ENCODE measurements at places on chromosomes 1 and 21.
A peak's percentile ranks its signal among the peaks of the same experiment; 100 is the strongest.

DNA sequence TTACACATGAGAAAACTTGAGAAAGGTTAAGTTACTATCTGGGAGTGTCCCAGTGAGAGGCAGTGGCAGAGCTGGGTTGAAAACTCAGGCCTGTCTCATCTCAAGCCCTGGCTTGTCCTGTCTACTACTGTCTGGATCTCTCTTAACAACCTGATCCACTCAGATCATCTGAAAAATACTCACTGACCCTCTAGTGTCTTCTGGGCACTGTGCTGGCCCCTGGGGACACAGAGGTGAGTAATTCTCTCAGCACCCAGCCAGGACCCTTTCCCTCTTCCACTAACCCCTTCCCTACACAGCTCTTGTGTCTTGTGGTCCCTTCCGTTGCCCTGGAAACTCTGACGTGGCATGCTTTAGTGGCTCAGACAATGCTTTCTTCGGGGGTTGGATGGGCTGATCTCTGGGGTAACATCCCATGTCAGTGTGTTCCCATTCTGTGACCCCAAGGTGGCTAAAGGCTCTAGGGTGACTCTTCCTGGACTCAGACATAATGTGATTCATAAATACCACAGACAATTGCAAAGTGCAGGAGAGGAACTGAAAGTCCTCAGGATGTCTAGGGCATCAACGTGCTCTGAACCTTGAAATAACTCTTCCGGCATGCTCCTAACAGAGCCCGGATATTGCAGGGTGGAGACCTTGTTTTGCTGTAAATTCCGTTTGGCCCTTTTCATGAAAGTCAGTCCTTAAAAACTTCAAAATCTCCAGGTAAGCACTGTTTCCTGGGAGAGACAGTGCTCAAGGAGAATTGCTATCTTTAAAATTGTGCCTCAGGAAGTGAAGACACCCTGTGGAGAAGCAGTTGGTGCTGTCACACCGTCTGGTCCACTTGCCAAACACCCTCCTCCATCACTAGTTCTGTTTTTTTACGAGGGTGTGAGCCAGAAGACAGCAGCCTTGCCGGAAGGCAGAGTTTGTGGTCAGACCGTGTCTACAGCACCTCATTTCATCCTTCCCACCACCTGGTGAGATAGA, 4.0 kb downstream of the SHISAL2A start:
- no peak for DNase-seq

DNA sequence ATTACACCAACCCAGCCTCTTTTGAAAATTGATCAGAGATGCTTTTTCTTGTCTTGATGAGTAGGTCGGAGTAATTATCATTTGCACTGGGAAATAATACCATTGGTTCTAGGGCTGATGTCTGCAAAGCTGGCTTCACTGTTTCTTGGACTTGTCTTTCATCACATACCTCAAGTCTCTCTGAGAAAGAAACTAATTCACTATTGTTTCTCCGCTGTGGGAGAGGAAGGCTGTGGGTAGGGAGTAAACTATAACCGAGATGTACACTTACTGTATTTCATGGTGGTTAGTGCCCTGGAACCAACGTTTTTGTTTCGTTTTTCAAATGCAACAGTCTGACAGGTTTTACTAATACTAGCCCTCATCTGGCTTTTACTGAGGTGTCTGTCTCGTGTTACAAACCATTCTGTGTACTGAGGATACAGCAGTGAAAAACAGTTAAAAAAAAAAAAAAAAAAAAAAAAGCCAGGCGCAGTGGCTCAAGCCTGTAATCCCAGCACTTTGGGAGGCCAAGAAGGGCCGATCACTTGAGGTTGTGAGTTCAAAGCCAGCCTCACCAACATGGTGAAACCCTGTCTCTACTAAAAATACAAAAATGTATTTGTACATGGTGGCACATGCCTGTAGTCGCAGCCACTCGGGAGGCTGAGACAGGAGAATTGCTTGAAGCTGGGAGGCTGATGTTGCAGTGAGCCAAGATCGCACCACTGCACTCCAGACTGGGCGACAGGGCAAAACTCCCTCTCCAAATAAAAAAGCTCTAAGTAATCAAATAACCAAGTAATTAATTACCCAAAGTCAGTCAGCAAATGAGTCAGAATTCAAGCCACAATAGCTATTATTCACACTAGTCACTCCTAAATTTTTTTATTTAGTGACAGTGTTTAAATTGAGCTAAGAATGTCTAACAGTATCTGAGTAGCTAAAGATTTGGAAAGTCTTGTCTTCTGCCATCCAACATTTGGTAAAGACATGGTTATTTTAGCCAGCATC, 23.3 kb downstream of the TOMM20 start:
- no peak for DNase-seq

- DNase-seq = no peak
These were observed 375.3 kb downstream of the USH2A start for GRCh38 chr1:216047811-216048572.

GRCh38 chr1:156964441-156964840, 44.0 kb downstream of the LRRC71 start:
- DNase-seq = no peak

- DNase-seq = no peak
These were observed 9.3 kb upstream of the PIGC start for GRCh38 chr1:172453153-172453545.

DNA sequence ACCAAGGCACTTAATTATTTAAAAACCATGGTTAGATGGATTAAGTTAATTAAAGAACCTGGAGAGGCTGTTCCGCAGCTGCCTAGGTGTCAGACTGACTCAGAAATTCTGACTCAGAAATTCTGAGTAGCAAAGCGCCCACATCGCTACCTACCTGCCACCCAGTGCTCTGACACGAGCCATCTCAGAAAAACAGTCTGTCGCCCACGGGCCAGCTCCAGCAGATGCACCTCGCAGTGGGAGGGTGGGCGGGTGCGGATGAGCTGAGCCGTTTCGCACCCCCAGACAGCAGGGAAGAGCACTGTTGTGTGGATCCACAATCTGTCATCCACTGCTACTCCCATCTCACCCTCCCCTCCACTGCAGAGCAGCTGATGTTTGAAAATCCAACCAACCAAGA, 13.5 kb downstream of the KCNK1 start:
- DNase-seq = peak; percentile 83

- DNase-seq = no peak
These were observed 459.3 kb upstream of the ADAMTS5 start for GRCh38 chr21:27426196-27426595.

DNA sequence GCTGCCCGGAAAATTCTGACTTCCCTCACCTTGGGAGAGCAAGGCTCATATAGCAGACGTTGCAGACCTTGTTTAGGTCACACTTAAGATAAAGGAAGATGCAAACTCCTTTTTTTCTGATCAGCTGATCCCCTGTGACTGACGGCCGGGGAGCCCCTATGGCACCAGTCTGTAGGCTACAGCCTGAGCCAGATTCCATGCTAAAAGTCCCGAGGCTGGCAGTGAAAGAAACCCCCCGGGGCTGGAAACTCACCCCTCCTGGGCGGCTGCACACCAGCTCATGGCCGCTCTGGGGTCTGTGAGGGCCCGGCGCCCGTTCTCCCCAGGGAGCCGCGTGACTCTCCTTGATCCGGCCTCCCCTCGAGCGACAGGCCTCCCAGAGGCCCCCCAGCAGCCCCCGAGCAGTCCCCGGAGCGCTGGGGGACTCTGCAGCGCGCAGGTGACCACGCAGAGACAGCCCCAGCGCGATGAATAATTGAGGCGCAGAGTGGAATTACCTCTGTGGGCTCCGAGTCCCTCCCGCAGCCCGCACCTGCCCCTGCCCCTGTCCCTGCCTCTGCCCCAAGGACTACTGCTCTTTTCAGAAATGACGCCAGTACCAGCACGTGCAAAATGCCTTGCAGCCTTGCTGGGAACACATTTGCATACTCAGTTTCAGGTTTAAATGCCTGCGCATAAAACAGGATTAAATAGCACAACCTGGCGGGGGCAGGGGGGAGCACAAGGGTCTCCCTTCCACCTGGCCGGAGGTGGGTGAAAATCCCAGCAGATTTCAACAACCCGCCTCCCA, 62.6 kb upstream of the CLDN14 start:
- DNase-seq = no peak

- no peak for DNase-seq
These were observed 7.5 kb downstream of the KIF1B start for GRCh38 chr1:10217748-10218441.

GRCh38 chr1:89516055-89516454, 8.6 kb upstream of the LRRC8B start:
- DNase-seq = no peak

- no peak for DNase-seq
These were observed 6.9 kb upstream of the GALE start for GRCh38 chr1:23807453-23807852.

- no peak for DNase-seq
These were observed 12.4 kb downstream of the HMGN1 start for GRCh38 chr21:39336457-39337008.

DNA sequence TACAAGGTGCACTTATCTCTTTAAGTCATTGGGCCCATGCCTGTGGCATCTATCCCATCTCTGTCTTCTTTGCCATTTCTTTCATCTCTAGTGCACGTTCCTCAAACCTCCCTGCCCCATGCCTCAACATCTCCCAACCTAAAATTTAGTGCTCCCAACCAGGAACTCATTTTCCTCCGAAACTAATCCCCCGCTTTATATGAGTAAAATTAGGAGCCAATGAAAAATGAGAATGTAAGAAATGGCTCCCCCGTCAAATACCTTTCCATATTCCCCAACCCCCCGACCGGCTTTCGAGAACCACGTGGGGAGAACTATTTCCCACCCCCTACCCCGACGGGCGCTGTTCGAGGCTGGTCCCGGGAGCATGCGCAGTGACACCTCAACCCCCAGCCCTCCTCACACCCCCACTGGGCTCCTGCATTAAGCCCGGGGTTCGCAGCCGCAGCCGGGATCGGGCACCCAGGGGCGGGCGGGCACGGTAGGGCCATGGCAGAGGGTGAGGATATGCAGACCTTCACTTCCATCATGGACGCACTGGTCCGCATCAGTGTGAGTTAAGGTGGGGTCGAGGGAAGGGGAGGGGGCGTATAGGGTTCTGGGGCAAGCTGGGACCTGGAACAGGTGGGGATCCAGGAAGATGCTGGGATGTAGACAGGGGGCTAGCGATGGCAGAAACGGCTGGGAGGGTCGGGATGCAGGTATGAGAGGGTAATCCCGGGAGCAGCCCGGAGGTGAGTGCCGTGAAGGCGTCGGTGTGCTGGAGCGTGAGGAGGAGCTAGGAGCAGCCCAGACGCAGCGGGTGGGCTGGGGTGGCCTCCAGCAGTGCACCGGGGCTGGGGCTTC, at the start of gene TRIM46:
TSS of gene TRIM46 (plus strand) at position 372 of the 846 bp plus-strand sequence. CDS start at position 490, 118 bp downstream.
- DNase-seq = peak; percentile 83

DNA sequence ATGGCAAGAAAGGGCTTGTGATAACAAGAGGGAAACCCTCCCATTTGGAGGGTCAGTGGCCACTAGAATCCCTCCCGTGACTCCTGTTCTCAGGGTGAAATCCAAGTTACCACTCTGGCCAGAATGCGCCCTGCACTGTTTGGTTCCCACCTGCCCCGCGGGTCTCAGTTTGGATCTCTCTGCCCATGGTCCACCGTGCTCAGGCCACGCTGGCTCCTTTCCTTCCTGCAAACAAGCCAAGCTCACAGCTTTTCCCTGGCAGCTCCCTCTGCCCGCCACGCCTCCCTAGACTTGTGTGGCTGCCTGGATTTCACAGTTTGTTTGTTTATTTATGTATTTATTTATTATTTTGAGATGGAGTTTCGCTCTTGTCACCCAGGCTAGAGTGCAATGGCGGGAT, 179.5 kb upstream of the VAMP3 start:
- DNase-seq = no peak

DNA sequence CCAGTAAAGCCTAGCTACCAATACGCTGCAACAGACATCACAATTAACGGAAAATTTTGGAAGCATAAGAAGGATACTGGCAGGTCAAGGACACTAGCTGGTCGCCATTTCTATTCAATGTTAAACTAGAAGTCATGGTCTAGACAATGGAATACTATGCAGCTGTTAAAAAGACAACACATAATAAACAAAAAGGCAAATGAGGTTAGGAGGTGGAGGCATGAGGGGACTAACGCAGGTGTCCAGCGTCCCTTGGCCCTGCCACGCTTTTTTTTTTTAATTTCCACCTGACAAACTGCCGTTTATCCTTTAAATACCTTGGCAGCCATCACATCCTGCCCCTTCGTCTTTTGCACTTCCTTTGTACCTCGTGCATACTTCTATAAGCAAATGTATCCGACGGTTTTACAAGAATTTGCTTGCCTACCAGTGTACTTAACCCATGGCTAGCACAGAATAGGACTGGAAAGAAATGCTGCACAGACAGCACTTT, 698 bp upstream of the SLC22A15 start:
- DNase-seq = no peak

- DNase-seq = no peak
These were observed 2.9 kb upstream of the RHBDL2 start for GRCh38 chr1:38944547-38944946.

GRCh38 chr1:92473781-92474495, 12.8 kb downstream of the GFI1 start:
- DNase-seq = no peak

DNA sequence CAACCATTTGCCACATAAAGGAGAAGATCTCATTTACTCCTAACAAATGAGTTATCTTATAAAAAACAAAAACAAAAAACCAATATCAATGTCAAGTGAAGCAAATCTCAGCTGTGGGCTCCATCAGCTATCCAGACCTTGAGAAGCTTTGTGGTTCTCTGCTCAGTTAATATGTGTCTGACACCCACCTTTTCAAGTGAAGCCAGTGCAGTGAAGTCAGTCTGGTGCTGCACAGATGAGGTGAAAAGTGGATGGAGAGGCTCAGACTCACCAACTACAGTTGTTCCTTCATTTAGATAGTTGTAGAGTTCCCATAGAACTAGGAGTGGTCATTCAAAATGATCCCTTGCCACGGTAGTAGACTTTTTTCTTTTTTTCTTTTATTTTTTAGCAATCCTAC, 106.8 kb downstream of the NTNG1 start:
- no peak for DNase-seq

GRCh38 chr1:12532405-12533315, 85.3 kb downstream of the DHRS3 start:
- no peak for DNase-seq

GRCh38 chr21:36759348-36760083, 60.6 kb downstream of the SIM2 start:
- no peak for DNase-seq

DNA sequence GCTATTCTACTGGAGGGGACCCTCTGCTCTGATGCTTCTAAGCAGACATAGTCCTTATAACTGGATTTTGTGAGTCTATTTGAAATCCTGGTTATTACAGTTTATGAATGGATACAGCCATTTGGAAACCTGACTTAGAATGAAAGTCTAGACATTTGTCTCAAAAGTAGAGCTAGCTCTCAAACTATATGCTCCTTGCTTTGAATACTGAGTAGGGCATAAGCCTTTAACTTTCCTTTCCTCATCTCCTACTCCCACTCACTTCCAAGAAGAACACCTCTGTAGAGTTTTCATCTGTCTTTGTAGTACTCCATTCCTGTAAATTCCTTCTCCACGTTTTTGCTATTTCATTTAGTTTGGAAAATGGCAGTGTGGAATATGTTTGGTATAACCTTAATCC, 9.0 kb upstream of the ARID1A start:
- DNase-seq = no peak

Data from putamen (tissue), 1 donor.